Left ventricle myocardium inferior (tissue), 1 donor: ENCODE measurements at places on chromosomes 11 and 22.
A peak's percentile ranks its signal among the peaks of the same experiment; 100 is the strongest.

DNA sequence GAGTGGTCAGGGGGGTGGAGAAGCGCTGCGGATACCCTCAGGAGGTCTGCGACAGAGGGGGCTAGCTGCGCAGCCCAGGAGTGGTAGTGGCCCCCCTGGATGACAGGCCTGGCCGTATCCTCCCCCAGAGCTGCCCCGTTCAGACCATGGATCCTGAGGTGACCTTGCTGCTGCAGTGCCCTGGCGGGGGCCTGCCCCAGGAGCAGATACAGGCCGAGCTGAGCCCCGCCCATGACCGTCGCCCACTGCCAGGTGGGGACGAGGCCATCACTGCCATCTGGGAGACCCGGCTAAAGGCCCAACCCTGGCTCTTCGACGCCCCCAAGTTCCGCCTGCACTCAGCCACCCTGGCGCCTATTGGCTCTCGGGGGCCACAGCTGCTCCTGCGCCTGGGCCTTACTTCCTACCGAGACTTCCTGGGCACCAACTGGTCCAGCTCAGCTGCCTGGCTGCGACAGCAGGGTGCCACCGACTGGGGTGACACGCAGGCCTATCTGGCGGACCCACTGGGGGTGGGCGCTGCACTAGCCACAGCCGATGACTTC, 505 bp downstream of the NUDT22 start:
- H3K27me3 ChIP-seq, result no peaks in the 10 kb centered on the region
- H3K27ac ChIP-seq, result peak overlapping the region; percentile 98
- peak; percentile 60 for DNase-seq
- H3K36me3 ChIP-seq, result peaks cover 6% of the 10 kb centered on the region
- H3K4me3 ChIP-seq, result peak overlapping the region; percentile 95

DNA sequence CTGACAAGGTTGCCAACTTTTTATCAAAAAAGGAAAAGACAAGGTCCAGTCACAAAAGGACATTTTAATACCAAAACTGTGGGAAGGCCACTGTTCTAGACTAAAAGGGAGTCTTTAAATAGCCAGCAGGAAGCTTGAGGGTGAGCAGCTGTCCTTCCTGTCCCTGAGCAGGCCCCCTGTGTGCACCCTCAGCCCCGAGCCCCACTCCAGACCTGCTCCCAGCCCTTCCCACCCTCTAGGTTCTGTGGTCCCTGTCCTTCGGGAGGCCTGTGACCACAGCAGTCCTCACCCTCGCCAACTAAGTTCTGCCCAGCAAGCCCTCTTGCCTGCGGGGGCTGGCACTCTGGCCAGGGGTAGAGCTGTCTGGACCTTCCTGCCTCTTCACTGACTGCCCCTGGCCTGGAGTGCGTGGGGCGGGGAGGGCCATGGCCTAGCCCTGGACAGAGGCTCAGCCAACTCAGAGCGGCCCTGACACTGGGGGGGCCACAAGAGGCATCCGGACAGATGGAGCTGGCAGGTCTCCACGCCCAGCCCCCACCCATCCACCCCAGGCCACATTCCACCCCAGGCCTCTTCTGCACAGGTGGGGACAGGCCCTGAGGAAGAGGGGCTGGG, 1.6 kb upstream of the PLXNB2 start:
- peaks cover 57% of the 10 kb centered on the region for H3K4me1 ChIP-seq
- no peaks in the 10 kb centered on the region for H3K36me3 ChIP-seq
- no peak overlapping the region for H3K4me3 ChIP-seq

- peaks cover 49% of the 10 kb centered on the region for H3K4me1 ChIP-seq
- peak overlapping the region; percentile 68 for H3K4me3 ChIP-seq
- peak overlapping the region; percentile 95 for H3K27ac ChIP-seq
Measured at GRCh38 chr11:119380827-119381180, 686 bp downstream of the USP2 start.

GRCh38 chr11:64358907-64359711, at the start of gene RPS6KA4:
TSS of gene RPS6KA4 (plus strand) at chr11:64359162. CDS start at chr11:64359236, 74 bp downstream.
- DNase-seq, result peak; percentile 68
- H3K27me3 ChIP-seq, result no peaks in the 10 kb centered on the region
- H3K4me1 ChIP-seq, result peaks cover 48% of the 10 kb centered on the region
- peaks cover 39% of the 10 kb centered on the region for H3K36me3 ChIP-seq

- H3K4me1 ChIP-seq, result no peaks in the 10 kb centered on the region
- no peak for DNase-seq
- H3K36me3 ChIP-seq, result no peaks in the 10 kb centered on the region
Measured at GRCh38 chr11:100203789-100204188, 483.3 kb upstream of the ARHGAP42 start.

DNA sequence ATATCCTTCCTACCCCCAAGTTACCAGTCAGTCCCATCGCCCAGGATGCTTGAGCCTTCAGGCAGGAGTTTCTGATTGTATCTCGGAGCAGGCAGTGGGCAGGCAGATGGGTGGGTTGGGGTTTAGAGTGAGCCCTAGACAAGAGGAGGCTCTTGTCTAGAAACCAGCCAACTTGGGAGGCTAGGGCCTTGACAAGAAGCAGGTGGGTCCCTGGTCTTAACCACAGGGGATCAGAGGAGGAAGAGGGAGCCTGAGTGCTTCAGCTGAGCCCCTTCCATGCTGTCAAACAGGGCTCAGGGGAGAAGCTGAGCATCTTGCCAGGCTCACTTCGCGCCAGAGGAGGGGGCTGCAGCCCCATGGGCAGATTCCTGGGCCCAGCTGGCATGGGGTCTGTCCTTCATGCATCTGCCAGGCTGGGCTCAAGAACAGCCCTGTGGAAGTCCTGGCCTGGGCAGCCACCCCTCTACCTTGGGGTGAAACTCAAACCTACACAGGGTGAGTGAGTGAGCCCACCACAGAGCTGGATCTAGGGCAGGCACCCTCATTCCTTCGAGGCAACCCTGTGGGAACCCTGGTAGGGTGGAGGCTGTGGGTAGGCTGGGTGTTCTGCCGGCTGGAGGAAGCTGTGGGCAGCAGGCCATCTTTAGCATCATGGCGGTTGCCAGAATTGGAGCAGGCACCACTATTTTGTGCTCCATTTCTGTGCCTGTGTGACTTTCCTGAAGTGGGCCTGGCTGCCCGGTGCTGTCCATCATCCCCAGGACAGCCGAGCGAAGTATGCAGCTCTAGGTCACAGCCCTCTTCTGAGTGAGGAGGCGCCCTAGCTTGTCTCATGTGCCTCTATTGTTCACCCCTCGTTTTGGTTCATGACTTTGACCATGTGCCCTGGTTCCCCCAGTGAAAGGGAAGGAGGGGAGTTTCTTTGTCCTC, 108.1 kb downstream of the MORC2 start:
- no peak overlapping the region for H3K27ac ChIP-seq
- DNase-seq, result no peak
- H3K4me1 ChIP-seq, result no peaks in the 10 kb centered on the region
- H3K36me3 ChIP-seq, result no peaks in the 10 kb centered on the region
- no peak overlapping the region for H3K4me3 ChIP-seq
- H3K27me3 ChIP-seq, result no peaks in the 10 kb centered on the region

DNA sequence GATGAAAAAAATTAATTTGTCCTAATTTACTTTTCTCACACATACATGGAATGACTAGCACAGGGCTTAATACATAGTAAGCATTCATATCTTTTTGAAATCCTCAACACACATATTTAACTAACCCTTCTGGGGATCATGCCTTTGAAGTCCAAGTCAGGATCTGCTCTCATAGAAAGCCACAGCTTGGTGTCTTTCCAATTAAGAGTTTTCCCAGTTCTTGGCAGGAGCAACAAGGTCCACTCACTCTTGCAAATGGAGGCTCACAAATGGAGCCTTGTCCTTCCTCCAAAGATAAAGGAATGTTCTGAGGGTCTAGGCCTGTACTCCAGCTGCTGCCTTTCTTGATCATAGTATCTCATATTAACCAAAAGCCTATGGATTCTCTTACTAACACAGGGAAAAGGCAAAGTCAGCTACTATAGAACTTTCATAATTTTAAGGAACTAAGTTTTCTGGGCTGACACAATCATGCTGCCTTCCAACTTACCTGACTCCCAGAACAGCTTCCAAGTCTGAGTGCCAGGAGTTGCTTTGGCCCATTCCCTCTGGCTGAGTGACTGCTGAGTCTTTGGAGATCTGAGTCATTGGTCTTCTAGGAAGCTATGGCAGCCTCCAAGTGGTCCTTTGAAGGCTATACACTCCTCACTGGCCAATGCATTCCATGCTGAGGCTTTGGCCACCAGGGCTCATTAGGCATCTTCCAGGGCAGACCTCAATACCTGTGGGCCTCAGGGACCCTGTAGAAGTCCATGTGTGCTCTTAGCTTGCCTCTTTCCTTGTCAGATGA, 25.8 kb upstream of the NUCB2 start:
- no peak for DNase-seq
- H3K36me3 ChIP-seq, result no peaks in the 10 kb centered on the region
- H3K27me3 ChIP-seq, result no peaks in the 10 kb centered on the region
- H3K27ac ChIP-seq, result no peak overlapping the region
